Right atrium auricular region (tissue), 2 donors: ENCODE measurements at places on chromosomes 1 and 21.

DNA sequence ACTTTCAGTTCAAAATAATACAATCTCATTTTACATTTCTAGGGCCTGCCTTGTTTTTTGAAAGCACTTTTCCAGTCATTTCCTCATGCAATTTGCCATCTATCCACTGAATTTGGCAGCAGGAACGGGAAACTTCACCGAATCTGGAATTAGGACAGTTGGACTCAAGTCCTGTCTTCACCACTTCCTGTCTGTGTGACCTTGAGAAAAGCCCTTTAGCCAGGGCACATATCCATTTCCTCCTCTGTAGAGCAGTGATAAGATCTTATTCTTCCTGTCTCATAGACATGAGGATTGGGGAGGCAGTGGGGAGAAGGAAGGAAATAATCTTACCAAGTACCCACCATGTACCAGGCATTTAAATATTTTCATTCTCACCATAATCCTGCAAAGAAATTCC, 12.0 kb downstream of the VAV3 start:
- no peak for DNase-seq

DNA sequence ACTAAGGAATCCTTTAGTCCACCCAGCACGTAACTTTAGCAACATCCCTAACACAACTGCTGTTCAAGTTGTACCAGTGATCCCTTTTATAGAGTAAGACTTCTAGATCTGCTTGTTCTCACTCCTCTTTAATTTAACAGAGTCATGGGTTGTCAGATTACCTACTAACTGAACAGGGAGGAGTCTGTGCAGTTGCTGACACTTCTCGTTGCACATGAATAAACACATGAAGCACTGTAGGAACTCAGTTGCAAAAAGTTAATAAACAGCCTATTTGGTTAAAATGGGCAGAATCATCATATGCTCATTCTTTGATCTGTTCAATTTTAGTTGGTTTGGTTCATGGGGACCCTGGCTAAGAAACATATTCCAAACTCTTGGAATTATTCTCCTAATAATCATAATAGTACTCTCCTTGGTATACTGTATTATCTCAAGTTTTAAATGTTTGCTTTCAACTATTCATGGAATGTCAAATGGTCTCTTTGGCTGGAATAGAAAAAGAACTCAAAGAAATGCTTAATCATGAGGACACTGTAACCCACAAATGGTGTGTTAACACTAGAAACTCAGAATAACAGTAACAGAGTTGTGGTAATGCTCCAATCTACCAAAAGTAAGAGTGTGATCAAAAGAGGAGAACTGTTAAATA, 15.6 kb downstream of the PLPPR5 start:
- no peak for DNase-seq

- no peak for DNase-seq
Measured at GRCh38 chr1:7209336-7209735, 424.1 kb downstream of the CAMTA1 start.

- no peak for DNase-seq
Measured at GRCh38 chr1:41754540-41754939, 164.2 kb downstream of the HIVEP3 start.

DNA sequence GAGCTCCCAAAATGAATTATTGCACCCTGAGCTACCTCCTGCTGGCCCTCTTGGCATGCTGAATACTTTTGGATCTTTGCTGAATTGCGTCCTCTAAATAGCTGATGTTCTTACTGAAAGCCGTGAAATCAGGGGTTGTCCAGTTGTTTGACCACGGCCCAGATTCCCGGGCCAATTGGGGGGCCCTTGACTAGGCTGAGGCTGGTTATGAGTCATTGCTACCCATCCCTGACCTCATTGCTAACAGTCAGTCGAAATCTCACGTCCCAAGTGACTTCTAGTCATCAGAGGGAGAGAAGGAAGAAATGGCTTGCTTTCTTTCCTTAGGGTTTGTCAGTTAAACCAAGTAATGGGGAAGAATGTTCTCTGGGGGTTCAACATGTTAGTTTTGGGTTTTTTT, 37.4 kb downstream of the SMYD2 start:
- peak; percentile 59 for DNase-seq

DNA sequence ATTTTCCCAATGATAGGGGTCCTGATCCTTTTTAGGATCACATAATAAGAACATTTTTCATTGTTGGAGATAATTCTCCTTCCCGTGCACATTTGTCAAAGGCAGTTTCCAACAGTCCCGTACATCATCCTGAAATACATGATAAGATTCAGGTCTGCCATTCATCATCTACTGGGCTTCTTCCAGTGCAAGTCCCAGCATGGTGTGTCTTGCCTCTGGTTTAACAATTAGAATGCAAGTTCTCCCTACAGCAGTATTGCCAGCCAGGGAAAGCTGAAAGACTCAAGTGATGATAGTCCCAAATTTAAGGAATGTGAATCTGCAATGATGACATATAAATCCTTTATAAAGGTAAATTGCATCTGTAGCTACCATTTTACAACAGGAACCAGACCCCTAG, 146.2 kb downstream of the DAB1 start:
- no peak for DNase-seq

DNA sequence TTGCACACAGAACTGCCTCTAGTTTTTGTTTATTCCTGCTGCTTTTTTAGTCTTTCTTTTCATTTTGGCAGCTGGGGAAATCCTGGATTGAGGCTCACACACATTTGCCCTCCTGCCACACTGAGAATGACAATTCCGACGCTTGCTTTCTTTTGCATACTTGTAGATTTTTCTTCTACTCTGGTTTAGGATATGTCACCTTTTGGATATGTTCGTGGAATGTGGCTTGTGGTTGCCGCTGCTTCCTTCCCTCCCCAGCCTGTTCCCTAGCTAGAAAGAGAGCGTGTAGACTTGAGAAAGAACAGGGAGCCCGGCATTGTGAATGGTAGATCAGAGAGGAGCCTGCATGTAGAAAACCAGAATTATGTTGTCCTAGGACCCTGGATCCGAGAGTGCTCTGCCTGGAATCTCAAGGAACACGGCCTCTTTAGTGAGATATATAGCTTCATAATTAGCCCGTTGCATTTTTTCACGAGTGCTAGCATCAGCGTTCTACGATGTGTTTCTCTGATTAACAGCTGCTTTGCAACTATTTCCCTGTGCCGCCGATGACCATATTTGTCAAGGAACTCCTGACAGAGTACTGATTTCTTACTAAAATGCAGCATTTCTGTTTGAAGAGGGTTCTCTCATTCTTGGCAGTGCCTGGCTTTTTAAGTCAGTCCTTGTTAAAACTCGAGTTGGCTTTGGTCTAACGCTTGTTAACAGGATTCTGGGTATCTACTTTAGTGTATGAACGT, 56.2 kb downstream of the PEX14 start:
- DNase-seq: no peak

- DNase-seq: no peak
Measured at GRCh38 chr1:20229171-20229570, 42.9 kb upstream of the PLA2G2C start.

DNA sequence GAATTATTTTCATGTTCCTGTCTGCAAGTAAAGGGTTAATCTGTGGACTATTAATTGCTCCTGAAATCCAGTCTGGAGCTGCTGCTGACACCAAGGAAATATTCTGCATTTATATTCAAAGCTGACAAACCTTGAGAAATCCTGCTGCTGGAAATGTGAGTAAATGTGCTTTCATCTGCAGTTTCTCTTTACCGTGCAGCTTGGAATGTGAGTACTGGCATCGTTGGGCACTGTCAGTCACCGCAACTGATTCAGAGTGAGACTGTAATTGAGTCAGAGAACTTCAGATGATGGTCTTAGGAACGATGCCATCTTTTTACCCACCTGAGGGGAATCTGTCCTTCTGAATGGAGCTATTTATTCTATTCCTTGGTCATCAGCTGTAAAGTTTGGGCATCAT, 420.6 kb downstream of the SIPA1L2 start:
- no peak for DNase-seq

DNA sequence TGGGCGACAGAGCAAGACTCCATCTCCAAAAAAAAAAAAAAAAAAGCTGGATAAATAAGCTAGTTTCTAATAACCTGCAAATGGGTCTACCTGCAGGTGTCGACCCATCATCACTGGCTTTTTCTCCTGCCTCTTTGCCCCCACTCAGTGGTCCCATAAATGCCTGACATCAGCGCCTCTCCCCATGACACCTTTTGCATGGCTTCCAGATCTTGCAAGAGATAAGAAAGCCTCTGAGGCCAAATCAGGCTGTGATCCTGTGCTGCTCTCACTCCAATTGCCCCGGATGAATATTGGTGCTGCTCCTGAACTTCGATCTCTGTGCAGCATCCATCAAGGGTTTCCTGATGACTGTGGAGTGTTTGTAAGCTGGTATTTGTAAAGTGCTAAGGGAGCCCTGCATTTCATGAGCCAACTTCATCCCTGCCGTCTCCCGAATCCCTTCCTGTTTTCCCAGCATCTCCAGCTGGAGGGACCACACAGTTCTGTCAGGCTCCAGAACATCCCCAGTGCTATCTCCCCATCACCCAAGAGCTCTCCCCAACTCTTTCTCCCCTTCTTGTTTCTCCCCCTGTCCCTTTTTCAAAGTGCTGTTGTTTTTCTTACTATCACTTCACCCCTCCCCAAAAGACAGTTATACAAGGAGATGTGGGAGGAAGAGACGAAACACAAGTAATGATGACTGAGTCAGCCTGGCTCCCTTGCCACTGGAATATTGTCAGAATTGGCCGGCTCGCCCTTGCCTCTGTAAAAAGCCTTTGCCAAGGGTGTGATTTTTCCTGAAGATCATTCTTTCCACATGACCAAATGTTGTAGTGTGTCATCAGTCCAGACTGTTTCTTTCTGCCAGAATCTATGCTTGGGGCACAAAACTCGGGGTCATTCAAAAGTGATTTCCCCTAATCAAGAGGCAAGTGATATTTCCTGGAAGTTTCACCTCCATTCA, 2.8 kb upstream of the EFHD2 start:
- DNase-seq: peak; percentile 85

DNA sequence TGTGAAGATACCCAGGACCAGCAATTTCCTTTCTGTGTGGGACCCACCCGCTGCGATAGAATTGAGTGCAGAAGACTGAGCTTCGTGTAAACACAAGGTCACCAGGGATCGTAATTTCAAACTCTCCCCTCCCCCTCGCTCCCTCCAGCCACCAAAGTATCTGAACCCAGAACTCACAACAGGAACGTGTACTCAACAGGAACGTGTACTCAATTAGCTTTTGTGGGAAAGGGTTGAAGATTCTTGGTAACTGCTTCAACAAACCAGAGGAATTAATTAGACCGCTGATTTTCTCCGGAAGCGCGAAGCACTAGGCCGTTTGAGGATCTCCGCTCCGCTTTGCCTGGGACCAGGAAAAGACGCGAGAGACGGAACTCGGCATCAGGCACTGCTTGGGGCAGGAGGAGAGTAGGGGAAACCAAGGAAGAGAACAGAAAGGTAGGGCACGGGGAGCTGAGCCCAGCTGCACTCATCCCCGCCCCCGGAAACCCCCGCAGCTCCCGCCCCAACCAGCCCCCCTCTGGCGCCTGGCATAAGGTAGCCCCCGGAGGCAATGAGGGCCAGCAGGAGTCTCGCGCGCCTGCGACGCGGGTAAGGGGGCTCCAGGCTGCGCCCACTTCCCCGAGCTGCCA, 453 bp downstream of the DRAM2 start:
- DNase-seq: no peak

DNA sequence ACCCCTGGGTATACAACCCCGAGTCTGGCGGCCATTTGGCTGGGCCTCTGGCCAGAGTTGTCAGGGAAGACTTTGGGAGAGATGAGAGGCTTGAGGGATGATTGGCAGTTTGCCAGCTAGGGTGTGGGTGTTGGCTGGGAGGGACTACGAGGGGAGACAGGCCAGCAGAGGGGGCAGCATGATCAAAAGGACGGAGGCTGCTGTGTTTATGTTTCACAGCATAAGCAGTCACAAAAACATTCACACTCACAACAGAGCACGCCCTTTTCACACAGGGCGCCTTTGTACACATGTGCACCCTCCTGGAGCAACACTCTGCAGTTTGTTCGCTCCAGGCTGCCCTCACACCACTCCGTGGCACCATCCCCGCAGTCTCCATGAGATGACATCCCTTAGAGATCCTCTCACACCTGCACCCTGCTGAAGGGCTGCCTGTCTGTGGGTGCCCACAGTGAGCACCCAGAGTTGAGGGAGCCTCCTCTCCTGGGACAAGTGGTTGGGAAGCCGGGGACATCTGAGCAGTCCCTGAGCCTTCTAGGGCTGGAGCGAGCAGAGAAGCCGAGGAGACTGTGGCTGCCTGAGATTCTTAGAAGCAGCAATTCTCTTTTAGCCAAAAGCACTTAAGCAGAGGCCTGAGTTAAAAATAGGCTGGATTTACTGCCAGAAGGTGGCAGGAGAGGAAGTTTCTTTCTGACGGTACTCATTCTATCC, 15.4 kb downstream of the EFNA3 start:
- no peak for DNase-seq

- no peak for DNase-seq
Measured at GRCh38 chr1:229848752-229849677, 218.0 kb upstream of the GALNT2 start.

- no peak for DNase-seq
Measured at GRCh38 chr1:22325531-22326371, 125.9 kb upstream of the ZBTB40 start.

- DNase-seq: peak; percentile 34
Measured at GRCh38 chr1:200873116-200873670, 412 bp downstream of the GPR25 start.

DNA sequence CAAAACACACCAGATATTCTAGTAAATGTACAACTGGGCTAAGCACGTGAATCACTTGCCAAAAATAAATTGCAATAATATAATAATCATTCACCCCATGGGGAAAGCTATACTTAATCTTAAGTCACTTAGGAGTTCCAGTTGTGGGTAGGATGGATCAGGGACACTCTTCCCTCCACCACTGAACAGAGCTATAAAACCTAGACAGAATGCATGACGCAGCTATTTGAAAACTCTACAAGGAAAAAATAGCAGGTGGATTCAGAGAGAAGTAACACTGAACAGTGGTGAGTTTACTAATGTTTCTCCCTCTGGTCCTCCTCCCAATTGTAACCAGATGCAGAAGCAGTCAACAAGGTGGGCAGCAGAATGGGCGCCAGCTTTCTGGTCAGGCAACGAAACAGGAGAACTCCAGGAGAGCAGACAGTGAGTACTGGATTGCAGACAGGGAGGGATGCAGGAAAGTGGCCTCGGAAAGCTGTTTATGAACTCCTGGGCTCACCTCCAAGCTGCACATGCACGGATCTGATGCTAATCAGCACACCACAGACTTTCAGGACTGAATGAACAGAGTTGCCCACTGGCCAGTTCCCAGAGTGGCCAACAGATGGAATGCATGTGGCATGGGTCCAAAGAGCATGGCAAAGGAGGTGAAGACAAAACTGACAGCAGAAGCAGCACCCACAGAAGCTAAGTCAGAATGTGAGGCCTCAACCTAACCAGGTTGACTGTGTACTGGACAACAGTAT, 41.4 kb downstream of the TARBP1 start:
- DNase-seq: no peak

DNA sequence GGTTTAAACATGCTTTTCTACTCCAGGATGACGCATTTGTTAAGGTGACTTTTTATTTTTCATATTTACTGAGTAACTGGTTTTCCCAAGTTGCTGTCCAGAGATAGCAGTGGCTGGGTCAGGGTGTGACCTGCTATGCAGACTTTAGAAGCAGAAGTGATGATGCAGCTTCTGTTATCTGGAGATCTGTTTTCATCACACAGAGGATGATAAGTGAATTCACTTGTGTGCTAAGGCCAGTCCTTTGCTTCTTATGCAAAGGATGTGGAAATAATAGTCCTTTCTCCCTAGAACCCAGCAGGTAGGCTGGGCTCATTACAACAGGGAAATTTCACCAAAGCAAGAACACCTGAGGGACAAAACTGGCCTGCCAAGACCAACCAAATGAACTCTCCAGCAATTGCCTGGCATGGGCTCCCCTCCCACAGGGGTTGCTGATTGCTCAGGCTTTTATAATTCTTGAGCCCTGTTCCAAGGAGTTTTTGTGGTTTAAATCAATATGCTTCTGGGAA, 97.8 kb upstream of the LPGAT1 start:
- DNase-seq: no peak
